ENCODE measurements at places on chromosomes 16 and 17.

- DNase-seq, result no peak
Observed at GRCh38 chr16:5549802-5550201, 452.2 kb upstream of the EEF2KMT start.

- DNase-seq, result no peak
Observed at GRCh38 chr17:35889818-35890773, 9.9 kb upstream of the CCL5 start.

DNA sequence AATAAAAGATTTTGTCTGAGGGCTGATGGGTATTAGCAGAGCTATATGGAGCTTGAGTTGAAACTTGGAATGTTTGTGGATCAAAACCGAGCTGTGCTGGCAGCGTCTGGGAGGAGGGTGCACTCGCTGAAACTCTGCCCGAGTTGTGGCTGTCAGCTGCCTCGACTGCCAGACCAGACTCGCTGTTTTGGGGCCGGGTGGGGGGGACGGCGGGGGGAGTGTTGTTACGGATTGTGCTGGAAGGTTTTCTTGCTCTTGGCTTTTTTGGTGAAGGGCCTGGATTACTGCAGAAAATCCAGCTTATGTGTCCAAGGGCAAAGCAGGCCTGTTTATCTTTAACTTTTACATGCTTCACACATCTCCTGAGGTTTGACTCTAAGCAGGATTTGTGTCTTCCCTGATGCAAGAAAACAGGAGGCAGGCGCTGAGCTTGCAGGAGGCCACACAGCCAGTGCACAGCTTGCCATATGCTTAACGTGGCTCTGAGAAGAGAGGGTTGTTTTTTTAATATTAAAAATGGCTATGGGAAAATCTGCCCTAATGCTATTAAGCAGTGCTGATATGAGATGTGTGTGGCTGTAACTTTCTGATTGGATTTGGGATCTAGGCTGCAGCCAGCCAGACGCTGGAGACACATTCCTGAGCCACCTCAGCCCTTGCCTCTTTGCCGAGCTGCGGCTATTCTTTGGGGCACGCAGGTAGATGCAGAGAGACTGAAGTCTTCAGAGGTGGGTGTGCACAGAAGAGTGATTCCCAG, 20.5 kb upstream of the RPTOR start:
- DNase-seq, result no peak

GRCh38 chr16:14329727-14330350, 258.7 kb downstream of the MRTFB start:
- DNase-seq, result no peak

- no peak for DNase-seq
Observed at GRCh38 chr17:44912763-44913544, 2.3 kb downstream of the GFAP start.

DNA sequence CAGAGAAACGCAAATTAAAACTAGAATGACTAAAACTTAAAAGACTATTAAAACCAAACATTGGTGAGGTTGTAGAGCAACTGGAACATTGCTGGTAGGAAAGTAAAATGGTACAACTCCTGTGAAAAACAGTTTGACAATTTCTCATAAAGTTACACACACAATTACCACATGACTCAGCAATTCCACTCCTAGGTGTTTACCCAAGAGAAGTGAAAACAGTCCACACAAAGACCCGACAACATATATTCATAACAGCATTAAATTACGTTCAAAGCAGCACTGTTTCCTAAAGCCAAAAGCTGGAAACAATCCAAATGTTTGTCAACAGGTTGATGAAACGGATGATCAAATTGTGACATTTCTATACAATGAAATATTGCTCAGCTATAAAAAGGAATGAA, 26.5 kb upstream of the ALOX12 start:
- DNase-seq, result no peak

GRCh38 chr17:42405076-42405475, 16.8 kb upstream of the STAT3 start:
- DNase-seq, result no peak

GRCh38 chr16:22969567-22969966, 155.6 kb downstream of the HS3ST2 start:
- DNase-seq, result no peak

- no peak for DNase-seq
Observed at GRCh38 chr17:29624586-29624985, 1.9 kb upstream of the CORO6 start.

GRCh38 chr17:22374741-22375140, 682.4 kb downstream of the KCNJ18 start:
- DNase-seq, result no peak

DNA sequence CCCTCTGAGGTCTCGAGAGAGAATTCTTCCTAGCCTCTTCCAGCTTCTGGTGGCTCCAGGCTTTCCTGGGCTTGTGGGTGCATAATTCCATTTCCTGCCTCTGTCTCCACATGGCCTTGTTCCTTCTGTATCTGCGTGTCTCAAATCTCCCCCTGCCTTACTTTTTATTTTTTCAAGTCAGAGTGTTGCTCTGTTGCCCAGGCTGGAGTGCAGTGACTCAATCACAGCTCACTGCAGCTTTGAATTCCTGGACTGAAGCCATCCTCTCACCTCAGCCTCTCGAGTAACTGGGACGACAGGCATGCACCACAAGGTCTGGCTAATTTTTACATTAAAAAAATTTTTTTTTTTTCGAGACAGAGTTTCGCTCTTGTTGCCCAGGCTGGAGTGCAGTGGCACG, 120.6 kb downstream of the SHISA9 start:
- no peak for DNase-seq

- no peak for DNase-seq
Observed at GRCh38 chr17:72474719-72475477, 354.1 kb downstream of the SOX9 start.

- no peak for DNase-seq
Observed at GRCh38 chr17:34579979-34580684, 750 bp downstream of the TMEM132E start.

GRCh38 chr16:13864689-13865088, 55.3 kb upstream of the ERCC4 start:
- DNase-seq, result no peak

DNA sequence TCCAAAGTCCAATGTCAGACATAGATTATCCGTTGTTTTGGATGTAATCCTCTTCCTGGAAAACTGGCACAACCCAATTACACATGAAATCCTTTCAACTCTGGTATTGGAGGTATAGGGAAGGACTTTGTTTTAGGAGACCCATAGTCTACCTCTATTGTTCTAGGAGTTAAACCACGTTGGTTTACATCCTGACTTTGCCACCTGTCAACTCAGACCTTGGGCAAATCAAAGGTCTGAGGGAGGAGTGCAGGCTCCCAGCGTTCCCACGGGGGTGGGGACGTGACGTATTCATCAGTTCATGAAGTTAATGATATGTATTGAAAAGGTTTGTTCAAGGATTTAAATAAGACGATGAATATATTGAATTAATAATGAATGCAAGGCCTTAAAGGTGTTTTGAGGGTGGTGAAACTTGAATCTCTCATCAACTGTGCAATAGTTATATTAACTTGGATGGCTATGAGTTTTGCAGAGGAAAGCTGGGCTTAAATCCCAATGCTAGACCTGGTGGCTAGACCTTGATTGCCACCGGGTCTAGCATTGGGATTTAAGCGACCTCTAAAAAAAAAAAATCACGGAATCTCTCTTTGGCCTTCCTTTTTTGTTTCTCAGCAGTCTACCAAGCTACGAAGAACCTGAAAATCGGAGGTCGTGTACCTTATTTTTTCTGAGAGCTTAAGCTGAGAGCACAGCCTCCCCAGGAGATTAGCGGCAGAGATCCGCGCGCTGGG, 744 bp upstream of the NF1 start:
- no peak for DNase-seq

DNA sequence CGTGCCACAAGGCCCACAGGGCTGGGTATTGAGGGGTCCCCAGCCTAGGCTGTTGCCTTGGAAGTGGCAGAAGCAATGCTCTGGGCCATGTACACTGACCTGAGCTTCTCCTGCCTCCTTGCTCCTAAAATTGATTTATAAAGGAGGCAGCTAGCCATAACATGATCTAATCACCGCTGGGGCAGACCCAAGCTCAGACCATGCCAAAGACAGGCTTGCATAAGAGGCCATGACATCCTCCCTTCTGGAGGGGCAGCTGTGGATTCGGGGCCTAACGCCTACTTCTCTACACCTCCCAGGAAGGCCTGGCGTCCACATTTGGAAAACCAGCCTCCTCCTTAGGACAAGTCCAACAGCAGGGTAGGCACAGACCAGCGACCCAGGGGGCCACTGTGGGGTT, 12.3 kb downstream of the HSD11B2 start:
- DNase-seq, result no peak

DNA sequence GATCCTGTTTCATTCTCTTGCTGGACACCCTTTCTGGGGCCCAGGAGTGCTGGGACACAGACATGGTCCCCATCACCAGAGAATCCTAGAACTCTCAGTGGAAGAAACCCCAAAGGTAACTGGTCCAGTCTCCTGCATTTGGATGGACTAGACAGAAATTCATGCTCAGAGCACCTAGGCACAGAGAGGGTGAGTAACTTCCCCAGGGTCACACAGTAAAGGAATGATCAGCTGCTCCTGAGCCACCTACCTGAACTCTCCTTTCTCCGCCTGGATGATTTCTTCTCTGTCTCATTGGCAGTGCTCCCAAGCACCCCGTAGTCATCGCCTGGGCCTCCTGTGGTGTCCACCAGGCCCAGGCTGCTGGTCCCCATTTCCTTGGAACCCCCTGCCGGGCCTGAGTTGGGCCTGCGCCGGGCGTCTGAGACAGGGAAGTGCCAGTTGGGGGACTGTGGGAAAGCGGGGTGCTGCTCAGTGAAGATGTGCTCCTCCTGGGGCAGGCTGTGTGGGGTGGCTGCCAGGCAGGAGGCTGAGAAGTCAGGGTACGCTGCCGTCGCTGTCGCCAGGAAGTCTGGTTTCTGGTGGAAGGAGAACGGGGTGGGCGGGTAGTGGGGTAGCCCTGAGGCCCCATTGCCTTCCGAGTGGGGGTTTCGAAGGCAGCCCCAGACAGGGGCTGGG, 767 bp downstream of the MEOX1 start:
- DNase-seq, result no peak

DNA sequence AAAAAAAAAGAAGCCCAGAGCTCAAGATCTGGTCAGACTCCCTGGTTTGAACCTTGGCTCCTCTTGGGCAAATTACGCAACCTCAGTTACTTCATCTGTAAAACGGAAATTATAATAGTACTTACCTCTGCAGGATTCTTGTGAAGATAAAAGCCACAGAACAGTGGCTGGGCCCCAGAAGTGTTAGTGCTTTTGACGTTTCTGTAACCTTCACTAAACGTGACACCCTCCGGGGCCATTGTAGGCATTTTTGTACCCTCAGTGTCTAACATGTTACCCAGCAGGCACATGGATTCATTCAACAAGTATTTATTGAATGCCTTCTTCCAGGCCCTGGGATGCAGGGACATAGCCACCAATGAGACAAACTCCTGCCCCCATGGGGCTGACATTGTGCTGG, 58.0 kb downstream of the PITPNC1 start:
- no peak for DNase-seq

DNA sequence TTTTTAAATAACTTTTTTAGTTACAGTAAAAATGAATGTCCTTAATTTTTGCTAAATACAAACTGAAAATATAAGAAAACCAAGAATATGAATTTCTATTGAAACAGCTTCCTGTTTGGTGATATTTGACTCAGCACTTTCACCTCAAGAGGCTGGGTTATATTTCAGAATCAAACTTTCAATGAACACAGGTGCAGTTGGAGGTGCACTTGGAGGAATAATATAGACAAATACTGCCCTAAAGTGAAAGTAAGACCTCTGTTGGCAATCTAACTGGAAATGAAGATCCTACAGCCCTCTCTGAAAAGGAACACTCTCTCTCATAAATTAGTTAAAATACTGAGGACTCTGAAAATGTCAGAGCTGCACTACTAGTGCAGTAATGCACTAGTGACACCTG, 106.2 kb downstream of the BRIP1 start:
- no peak for DNase-seq

- no peak for DNase-seq
Observed at GRCh38 chr16:8796469-8797363, 723 bp downstream of the TMEM186 start.

DNA sequence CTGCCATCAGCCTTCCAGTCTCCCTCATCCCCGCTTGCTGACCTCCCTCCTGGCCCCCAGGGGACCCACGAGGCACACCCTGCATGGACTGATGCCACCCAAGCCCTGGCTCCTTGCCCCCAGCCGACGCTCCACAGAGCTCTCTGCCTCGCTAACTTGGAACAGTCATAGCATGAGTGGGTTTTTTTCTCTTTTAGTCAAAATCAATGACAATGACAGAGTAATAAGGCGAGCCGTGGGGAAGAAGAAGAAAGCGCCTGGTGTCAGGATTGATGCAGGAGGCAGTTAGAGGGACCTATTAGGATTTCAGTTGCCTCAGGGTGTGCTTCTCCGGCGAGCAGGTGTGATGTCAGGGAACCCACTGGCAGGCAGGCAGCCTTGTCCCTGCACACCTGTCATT, 176.3 kb upstream of the TNRC6C start:
- no peak for DNase-seq

DNA sequence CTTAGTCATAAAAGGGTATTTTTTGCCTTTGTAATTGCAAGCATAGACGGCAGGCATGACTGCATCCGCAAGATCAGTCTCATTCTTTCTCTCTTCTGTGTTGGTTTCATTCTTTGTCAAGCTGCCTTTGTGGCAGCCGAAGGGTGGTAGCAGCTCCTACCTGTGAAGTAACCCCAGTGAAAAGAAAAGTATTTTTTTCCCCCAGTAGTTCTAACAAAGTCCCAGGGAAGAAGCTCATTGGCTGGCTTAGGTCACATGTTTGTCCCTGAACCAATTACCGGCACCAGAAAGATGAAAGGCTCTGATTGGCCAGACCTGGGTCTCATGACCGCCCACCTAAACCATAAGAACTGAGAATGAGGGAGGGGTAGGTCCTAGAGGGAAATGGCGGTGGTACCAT, 110.7 kb downstream of the RAP1GAP2 start:
- no peak for DNase-seq

GRCh38 chr16:70512456-70512855, 10.9 kb downstream of the COG4 start:
- DNase-seq, result no peak

- no peak for DNase-seq
Observed at GRCh38 chr17:31456814-31457213, 65.3 kb downstream of the RAB11FIP4 start.

DNA sequence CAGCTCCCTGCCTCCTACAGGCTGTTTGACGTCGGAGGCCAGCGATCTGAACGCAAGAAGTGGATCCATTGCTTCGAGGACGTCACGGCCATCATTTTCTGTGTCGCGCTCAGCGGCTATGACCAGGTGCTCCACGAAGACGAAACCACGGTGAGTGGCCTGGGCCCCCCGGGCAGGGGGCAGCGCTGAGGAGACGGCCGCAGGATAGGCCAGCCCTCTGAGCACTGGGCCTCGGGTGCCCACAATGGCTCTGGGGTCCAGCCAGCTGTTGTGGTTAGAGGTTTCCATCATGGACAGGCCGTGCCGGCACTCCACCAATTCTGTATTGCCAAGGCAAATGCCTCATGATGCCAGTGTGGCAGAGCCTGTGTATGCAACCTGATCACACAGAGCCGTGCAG, 88.6 kb downstream of the AMFR start:
- DNase-seq, result no peak
